ENCODE measurements at places on chromosomes 2 and 18. TPM values are rescaled to one million over a fixed set of nuclear protein-coding genes. Genes with fewer than 3 reads are reported as not detected.

Gene RAB6C
- 0.16 TPM for total RNA-seq

Gene DSC2
- 26.0 TPM for total RNA-seq

DNA sequence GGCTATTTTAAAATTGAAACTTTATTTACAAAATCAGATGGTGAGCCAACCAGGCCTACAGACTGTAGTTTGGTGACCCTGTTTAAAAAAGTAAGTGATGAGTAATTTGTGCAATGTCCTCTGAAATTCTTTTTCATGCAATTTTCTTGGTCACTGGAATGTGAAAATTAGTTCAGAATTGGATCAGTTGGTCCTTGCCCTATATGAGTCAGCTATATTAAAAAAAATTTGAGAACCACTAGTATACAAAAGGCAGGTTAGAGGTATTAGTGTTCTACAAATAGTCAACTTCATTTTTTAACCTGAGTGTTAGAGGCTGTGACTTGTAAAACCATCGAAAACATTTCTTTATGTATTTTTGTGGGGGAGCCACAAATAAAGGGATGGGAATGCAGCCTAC, 91.1 kb upstream of the NXPH2 start:
- DNase-seq: no peak

GRCh38 chr2:39728941-39729351, 50.1 kb downstream of the THUMPD2 start:
- DNase-seq: peak; percentile 55
